NCI-H524 (cell line): ENCODE measurements at places on chromosomes 3 and 15.

GRCh38 chr15:60441331-60441730, 37.6 kb downstream of the ICE2 start:
- DNase-seq = no peak

DNA sequence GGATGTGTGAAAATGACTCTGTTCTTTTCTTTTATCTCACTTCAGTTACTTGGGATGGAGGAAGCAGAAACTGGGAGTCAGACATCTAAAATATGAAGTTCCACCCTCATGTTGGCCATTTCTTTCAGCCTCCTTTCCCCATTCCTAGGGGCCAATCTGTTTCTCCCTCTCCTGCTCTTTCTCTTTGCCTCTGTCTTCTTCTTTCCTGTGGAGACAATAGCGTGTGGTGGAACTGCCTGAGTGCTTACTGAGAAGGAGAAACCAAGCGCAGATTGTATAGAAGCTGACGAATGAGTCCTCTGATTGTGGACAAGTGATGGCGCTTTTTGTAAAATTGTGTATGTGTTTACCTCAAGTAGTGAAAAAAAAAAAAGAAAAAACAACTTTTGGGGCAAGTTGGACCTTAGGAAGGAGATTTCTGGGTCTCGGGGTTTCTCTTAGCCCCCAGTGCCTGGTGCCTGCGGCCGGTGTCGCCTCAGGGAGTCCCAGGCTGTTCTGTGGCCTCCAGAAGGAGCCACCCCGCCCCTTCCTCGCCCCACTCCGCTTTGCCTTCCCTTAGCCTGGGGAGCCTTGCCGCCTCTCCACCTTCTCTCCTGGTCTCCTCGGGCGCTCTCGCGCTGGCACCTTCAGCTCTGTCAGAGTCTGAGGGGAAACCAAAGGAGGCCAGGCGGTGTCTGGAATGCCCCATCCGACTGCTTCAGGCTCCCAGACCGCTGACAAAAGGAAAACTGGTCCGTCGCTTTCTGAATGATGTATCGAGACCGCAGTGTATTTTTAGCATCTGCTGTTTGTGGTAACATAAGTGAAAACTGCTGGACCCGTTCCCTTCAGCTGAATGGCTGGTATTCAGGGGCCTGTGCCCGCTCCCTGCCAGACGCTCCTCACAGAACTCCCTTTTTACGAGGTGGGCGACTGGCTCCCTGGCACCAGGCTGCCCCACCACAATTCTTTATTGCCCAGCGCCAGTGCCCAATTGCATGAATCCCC, 30.1 kb downstream of the SCG5 start:
- DNase-seq = no peak

GRCh38 chr3:65419233-65419632, 619.5 kb downstream of the MAGI1 start:
- DNase-seq = no peak

- no peak for DNase-seq
Measured at GRCh38 chr3:9241956-9242355, 7.5 kb downstream of the SRGAP3 start.

- DNase-seq = no peak
Measured at GRCh38 chr3:175896655-175897054, 1037.5 kb downstream of the NAALADL2 start.

DNA sequence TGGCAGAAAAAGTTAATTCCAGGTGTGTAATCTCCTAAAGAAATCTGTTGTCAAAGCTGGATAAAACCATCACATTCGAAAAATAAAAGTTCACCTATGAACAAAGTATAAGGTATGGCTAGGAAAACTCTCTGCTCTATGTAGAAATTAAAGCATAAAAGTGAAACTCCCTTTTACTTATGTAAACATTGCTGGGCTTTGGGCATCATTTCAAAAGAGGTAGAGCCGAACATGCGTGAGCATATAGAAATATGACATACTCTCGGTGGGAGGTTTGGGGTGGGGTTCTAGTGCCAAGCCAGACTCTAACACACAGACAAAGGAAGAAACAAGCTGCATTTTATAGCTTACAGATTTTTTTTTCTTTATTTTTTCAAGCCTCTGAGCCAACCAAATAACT, 306.8 kb upstream of the ATP11B start:
- DNase-seq = peak; percentile 44

DNA sequence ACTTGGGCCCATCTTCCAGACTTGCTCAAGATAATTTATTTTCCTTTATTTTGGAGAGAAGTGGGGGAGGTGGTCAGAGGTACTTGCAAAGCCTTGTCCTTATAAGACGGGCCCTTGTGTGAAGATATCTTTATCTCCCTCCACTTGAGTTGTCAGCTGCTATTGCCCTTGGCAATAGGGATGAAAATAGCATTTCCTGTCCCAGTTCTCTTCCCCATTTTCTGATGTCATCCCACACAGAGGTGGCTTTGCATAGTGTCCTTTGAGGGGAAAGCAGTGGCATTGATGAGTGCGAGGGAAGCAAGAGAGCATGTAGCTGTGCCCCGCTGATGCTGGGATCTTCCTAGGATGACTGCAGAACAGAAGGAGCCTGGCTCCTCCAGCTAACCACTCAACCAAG, 41.9 kb upstream of the TUBGCP5 start:
- DNase-seq = no peak

DNA sequence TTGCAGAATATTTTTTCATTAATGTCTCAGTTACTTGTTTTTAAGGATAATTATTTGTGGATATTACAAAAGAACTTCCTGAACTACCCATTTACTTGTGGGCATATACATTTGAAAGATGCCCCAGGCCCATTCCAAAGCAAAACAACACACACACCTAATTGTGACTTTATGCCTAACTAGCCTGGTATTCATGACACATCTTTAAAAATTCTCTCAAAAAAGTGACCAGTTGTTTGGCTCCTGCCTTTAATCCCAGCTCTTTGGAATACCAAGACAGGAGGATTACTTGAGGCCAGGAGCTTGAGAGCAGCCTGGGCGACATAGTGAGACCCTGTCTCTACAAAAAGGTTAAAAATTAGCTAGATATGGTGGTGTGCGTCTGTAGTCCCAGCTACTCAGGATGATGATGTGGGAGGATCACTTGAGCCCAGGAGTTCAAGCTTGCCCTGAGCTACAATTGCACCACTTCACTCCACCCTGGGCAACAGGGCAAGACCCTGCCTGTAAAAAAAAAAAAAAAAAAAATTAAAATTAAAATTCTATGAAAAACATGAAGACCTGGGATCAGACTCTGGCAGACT, 51.7 kb upstream of the SLC4A7 start:
- no peak for DNase-seq

GRCh38 chr3:108588601-108589000, 637 bp downstream of the CIP2A start:
- no peak for DNase-seq

- DNase-seq = no peak
Measured at GRCh38 chr3:23913873-23914743, 2.7 kb downstream of the NKIRAS1 start.

GRCh38 chr3:126551839-126552687, 6.7 kb downstream of the C3orf22 start:
- no peak for DNase-seq

- DNase-seq = no peak
Measured at GRCh38 chr3:61568127-61568526, 6.8 kb downstream of the PTPRG start.

- no peak for DNase-seq
Measured at GRCh38 chr3:115876876-115877614, 253.7 kb downstream of the GAP43 start.

GRCh38 chr3:177595530-177596188, 398.4 kb upstream of the TBL1XR1 start:
- no peak for DNase-seq

GRCh38 chr3:118534519-118534918, 500.1 kb downstream of the IGSF11 start:
- DNase-seq = no peak

DNA sequence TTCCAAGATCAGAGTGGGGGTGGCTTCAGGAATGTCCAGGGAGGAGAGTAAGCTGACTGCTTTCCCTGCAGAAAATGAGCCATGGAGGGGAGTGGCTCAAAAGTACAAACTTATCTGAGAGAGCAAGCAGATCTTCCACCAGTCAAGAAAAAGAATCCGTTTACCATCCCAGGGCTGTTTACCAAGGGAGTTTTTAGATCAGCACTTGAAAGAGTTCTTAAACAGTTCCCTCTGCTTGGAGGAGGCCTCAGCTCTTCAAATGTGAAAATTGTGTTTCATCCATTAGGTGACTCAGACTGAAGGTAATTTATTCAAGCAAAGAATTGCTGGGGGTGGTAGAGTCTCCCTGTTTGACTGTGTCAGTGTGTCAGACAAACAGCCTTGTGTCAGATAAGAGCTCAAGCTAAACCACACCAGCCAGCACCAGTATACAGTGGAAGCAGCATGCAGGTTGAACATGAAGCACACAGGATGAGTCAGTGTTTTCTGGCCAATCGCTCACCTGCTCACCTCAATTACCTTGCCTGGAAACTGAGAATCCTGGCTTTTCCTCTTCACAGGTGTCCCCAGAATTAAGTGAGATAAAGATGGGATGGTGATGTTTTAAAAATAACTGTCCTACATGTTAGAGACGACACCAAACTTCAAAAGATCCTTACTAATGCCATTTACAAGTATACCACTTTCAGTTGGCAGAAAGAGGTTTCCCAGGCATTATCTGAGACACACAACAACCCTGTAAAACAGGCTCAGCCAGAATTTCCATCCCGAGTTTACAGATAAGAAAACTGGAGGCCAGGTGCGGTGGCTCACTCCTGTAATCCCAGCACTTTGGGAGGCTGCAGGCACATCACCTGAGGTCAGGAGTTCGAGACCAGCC, 21.7 kb downstream of the SH3BP5 start:
- DNase-seq = no peak

DNA sequence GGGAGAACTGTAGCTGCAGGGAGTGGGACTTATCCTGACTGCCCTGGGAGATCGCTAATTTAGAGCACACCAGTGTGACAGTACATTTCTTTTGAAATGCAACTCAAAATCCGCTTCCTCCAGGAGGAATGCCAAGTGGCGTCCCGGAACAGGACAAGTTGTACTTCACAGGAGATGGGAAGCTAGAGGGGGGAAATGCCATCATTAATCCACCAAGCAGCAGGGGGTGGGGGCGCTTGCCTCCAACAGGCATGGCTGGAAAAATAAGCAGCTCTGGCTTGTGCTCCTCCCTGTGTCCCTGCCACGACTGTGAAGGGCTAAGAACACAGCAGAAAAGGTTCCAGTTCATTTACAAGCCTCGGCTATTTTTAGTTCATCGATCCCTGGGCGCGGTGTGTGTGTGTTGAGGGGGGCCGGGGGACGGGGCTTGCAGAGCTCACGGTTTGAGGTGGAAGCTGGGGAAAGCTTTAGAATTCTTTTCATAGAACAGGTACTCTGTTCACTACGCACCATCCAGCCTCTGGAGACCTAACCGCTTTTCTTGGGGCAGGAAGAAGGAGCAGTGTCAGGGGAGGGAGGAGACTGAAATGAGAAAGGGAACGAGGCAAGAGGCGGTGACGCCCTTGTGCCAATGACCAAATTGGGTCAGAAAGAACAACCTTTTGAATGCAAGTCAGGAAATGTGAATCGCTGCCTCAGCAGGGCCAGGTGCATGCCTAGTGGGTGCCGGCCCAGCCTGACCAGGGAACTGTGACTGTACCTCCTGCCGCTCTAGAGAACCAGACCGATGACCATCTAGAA, 51.8 kb upstream of the DGKG start:
- peak; percentile 10 for DNase-seq

DNA sequence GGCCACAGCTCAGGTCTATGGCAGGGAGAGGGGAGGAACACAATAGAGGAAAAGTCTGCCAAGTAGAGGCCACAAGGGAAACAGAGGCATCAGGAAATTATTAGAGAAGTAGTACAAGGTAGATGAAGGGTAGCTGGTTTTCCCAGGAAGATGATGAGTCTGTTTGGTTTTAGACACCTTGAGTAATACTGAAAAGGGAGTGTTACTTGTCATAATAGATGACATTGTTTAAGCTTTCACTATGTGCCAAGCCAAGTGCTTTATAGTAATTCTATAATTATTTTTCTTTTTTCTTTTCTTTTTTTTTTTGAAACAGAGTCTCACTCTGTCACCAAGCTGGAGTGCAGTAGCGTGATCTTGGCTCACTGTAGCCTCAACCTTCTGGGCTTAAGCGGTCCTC, 13.7 kb downstream of the PXK start:
- no peak for DNase-seq

- DNase-seq = no peak
Measured at GRCh38 chr3:183774631-183775030, 50.7 kb downstream of the MAP6D1 start.

GRCh38 chr3:54211097-54211496, 88.7 kb downstream of the CACNA2D3 start:
- DNase-seq = no peak

GRCh38 chr3:57820479-57820878, 64.4 kb downstream of the SLMAP start:
- DNase-seq = peak; percentile 5

- no peak for DNase-seq
Measured at GRCh38 chr3:70075101-70075500, 75.6 kb downstream of the SAMMSON start.

DNA sequence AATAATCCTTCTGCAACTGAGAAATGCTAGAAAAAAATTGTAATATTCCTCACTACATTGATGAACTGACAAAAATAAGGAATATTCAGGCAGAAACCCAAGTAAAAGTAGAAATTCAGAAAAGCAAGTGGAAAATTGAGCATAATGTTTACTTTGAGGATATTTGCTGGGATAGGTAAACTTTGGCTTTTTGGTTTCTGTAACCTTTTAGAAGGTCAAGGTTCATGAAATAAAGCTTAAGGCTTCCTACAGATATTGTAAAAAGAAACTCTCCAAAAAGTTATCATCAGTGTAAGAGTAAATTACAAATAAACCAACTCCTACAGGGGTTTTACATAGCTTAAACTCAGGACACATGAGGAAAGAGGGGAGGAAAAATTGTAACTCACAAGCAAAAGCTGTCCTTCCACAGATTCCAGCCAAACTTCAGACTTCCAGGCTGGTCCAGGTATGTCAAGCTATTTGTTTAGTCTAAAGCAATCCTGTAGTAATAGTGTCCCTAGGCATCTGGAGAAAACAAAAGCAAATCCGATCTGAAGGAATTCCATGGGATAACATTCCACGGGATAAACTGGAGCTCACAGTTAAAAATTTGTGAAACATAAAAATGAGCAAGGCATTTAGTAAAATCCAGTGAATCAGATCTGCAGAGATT, 21.1 kb downstream of the C3orf70 start:
- no peak for DNase-seq

DNA sequence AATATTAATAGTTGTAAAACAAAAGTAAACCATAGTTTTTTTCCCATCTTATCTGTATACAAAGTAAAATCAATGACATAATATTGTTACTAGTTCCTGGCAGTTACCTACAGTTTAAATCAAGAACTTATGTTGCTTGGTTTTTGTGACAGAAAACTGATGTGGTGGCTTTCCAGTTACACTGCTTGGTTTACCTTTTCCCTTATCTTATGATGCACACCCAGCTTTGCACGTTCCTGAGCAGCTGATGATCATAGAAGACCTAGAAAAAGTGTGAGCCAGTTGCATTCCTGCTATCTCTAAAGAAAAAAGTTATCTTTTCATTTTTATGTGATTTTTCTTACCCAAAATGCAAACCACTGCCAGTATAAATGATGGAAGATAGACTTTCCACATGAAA, 36.4 kb upstream of the LAMP3 start:
- no peak for DNase-seq
